ENCODE measurements at places on chromosomes 6 and 20.

- DNase-seq: no peak
These were observed at the start of gene POPDC3 for GRCh38 chr6:105179244-105180065. Gene POPDC3 (minus strand): TSS chr6:105180014. CDS start chr6:105161909, 18,105 bp downstream.

DNA sequence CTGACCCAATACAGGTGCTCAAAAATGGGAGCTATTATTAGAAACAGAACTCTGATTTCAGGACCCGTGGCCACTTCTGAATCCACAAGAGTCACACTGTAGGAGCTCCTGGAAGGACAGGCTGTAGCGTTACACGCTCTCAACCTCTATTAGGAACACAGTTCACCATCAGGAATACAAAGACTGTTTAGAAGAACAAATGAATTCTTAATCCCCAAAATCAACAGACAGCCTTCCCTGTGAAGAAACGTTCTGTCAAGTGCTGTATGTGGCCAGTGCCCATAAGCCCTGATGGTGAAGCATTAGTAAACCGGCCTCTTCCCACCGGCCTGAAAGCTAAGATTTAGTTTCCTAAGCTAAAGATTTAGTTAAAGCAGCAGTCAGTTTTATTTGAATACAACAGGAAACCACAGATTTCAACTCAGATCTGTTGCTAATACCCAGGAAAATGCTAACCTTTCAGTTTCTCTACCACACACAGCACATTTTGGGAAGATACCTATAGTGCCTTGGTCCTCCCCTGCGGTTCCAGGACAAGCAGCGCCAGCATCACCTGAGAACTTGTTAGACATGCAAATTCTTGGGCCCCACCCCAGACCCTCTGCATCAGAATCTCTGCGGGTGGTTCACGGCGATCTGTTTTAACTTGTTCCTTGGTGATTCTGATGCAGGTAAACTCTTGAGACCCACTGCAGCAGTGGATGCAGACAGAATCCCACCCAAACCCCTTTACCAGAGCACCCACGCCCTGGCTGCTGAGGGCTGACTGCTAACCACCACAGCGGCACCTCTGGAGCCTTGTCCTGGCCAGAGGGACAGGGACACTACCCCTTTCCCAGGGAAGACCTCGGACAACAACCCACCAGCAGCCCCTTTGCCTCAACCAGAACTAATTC lies 33.4 kb downstream of the MTRES1 start:
- DNase-seq: no peak

DNA sequence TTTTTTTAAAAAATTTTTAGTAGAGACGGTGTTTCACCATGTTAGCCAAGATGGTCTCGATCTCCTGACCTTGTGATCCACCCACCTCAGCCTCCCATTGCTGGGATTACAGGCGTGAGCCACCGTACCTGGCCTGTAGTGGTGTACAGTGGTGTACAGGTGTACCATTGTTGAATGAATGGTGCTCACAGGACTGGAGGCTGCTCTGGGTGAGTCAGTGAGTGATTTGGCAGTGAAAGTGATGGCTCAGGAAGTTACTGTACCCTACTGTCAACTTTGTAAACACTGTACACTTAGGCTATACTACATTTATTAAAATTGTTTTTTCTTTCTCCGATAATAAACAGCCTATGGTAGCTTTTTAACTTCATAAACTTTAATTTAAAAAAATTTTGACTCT lies 122.8 kb upstream of the EEF1E1 start:
- no peak for DNase-seq

- DNase-seq: no peak
These were observed 311.4 kb downstream of the TAF4 start for GRCh38 chr20:61753987-61754956.

DNA sequence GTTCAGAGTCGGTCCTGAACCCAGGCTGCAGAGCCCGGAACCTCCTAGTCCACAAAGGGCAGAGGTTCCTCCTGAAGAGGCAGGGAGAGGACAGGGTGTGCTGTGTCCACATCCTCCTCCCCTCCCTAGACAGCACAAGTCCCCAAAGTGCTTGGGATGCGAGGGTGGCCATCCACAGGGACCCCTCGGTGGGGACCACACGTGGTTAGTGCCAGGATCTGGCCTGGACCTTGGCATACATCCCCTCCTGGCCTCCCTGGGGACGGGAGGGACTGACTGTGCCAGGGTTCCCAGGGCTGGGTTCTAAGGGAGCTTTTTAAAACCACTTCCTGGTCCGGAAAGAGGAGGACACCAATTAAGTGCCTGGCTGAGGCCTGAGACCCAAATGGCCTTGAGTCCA lies 63.2 kb downstream of the CTCFL start:
- DNase-seq: no peak

DNA sequence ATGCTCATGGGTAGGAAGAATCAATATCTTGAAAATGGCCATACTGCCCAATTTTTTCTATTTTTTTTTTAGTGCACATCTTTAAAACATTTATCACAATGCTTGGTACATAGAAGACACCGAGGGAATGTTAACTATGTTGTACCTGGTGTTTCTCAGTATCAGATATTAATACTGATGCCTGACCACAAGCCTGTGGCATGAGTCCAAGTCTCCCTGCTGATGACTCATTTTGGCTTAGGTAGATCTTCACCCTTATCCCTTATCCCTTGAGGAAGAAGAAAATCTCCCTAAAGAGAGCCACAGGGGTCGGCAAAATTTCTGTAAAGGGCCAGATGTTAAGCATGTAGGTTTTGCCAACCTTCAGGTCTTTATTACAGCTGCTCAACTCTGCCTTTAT lies 14.5 kb downstream of the CD109 start:
- no peak for DNase-seq

All from stimulated activated CD8-positive, alpha-beta memory T cell treated with anti-CD3 and anti-CD28 coated beads, Interleukin-4, amount 100 ng/mL, for 4 hours (primary cell).